Activated CD4-positive, alpha-beta T cell treated with anti-CD3 and anti-CD28 coated beads for 24 hours (primary cell): ENCODE measurements at places on chromosomes 16 and 17.
A peak's percentile ranks its signal among the peaks of the same experiment; 100 is the strongest.

GRCh38 chr17:17426184-17426583 is 50.6 kb upstream of the MED9 start:
- DNase-seq: no peak

DNA sequence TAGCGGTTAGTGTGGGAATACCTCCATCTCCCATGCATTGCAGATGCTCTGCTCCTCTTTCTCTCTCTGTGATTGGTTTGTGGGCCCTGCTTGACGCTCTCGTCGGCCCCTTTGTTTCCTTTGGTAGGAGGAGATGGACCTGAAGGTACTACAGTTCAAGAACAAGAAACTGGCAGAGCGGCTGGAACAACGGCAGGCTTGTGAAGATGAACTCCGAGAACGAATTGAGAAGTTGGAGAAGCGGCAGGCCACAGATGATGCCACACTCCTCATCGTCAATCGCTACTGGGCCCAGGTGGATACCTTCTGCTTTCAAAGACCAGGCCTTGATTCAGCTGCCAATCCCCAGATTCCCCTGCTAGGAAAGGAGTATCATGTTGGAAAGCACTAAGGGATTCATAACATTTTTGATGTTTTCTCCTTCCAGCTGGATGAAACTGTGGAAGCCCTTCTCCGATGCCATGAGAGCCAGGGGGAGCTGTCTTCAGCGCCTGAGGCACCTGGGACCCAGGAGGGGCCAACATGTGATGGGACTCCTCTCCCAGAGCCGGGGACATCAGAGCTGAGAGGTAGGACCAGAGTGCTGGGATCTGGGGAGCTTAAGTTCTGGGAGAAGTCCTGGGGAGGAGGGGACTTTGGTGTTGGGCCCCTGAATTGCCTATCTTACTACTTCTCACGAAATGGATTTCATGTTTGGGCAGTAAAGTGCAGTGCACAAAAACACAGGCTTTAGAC is 1.0 kb downstream of the RNF40 start:
- DNase-seq: no peak

GRCh38 chr17:77426676-77427386 is 286.1 kb downstream of the SEC14L1 start:
- DNase-seq: no peak

GRCh38 chr17:37710344-37710886 is 34.4 kb downstream of the HNF1B start:
- DNase-seq: no peak

DNA sequence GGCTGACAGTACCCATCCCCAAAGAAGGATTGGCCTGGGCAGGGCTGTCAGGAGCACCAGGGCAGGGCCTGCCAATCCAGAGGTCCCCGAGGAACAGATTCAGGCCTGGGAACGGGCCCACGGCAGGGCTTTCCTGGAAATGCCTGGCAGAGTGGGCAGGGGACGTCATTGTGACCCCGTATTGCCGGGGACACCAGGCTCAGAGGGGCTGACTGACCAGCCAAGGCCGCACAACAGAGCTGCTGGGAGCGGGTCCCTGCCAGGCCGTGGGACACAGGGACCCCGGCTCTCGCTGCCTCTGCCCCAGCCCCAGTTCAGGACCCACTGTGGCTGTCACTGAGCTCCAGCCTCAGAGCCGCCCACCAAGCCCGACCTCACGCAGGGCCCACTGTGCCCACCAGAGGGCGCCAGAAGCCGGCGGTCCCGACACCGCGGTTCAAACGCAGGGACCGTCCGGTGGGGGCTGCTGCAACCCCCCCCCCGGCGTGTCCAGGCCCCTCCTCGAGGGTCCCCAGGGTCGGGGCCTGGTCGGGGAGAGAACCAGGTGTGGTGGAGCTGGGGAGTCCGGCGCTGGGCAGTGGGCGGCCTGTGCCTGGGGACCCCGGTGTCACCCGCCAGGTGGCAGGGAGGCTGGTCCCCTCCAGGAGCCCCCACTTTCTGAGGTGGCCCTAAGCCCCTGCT is 15.2 kb upstream of the SSTR5 start:
- peak; percentile 58 for DNase-seq

GRCh38 chr17:75271955-75272847 is 1.2 kb upstream of the MIF4GD start:
- no peak for DNase-seq

DNA sequence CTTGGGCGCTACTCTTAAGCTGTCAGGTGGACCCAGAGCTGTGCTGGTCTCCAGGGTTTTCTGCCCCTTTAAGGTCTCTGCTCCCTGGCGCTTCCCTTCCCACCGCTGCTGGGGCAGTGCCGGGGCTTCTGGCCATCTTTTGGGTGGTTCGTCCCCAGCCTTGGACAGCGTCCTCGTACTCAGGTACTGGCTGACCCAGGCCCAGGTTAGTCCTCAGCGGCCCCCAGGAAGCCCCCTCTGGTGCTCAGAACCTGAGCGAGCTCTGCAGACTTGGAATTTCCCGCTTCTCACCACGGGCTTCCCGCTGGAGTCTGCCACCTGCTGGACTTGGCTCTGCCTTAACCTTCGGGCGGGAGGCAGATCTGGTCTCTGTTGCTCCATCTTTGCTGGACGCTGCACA is 94.1 kb upstream of the ZNF750 start:
- DNase-seq: no peak

- DNase-seq: no peak
Measured at GRCh38 chr17:78291944-78292910, 60.8 kb downstream of the TMEM235 start.

- no peak for DNase-seq
Measured at GRCh38 chr17:1754430-1755112, 7.3 kb upstream of the SERPINF1 start.

DNA sequence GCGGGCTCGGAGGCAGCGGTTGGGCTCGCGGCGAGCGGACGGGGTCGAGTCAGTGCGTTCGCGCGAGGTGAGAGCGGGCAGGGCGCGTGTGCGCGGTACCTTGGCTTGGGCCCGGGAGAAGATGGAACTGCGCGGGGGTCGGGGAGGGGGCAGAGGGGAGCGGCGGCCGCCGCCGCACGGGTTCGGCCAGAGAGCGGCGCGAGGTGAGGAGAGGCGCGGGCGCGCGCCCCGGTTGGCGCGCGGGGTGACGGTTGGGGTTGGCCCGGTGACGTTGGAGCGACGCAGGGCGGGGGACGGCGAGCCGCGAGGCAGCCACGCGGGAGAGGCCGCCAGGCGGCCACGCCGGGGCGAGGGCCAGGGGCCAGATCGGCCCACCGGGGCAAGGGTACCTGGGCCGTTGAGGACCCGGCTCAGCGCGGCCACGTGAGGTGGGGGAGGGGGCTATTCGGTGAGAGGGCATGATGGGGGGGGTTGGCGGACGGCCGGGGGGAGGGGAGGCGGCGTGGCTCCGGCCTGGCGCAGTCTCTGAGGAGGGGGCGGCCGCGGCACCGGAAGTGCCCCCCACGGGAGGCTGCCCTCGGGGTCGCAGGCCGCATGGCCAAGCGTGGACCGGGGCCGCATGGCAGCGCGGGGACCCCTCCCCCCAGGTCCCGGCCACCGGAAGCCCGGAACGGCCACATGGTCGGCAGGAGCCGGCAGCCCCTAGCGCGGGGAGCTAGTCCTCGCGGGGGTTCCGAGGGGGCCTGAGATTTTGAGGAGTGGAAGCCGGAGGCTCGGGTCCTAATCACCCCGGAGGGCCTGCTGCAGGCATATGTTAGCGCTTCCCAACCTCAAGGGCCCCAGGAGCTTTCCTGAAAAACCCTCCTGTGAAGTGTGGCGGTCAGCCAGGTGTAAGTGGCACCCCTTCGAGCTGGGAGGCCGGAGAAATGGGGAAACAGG is 527 bp downstream of the EIF5A start:
- peak; percentile 27 for DNase-seq
